ENCODE measurements at places on chromosomes 7 and 10. TPM values are rescaled to one million over a fixed set of nuclear protein-coding genes. Genes with fewer than 3 reads are reported as not detected.

DNA sequence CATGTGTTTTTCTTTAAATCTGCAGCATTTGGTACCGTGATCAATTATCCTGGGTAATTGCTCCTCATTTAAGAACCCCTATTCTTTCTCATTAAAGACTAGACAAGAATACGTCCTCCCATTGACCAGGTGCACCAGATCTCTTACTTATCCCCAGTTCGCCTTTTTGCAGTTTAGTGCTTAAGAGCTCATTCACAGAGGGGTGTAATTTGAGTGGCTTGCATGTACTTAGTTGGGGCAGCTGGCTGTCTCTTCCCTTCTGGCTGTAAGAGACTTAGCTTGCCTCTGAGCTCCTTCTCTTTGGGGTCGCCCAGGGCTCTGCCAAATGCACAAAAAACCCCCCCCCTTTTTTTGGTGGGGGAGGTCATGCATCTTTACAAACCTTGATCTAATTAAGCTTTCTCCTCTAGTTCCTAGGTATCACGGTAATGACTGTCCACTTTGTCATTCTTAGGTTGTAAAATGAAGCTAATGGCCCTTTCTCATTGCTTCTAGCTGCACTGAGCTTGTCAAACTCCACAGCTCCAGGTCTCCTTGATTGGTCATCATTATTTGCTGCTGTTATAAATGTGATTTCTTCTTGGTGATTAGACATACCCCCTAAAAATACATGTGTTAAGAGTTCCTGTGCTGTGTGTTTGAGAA, 26.3 kb downstream of the GAD2 start:
- H3K27ac ChIP-seq, result no peak overlapping the region
- no peaks in the 10 kb centered on the region for H3K4me1 ChIP-seq
- no peak for DNase-seq
- H3K27me3 ChIP-seq, result peaks cover 6% of the 10 kb centered on the region
- no peaks in the 10 kb centered on the region for H3K36me3 ChIP-seq

The C10orf53 gene
- 0.16 TPM for total RNA-seq

GRCh38 chr10:7618461-7618860, 48.3 kb downstream of the ITIH5 start:
- no peaks in the 10 kb centered on the region for H3K36me3 ChIP-seq
- no peaks in the 10 kb centered on the region for H3K4me1 ChIP-seq
- peaks cover 12% of the 10 kb centered on the region for H3K27me3 ChIP-seq

The MAD1L1 gene
- 55.0 TPM for total RNA-seq

The TUBB8 gene
- not detected for total RNA-seq

GRCh38 chr10:101238732-101239105, 9.5 kb upstream of the LBX1 start:
- no peak overlapping the region for H3K27ac ChIP-seq
- H3K36me3 ChIP-seq, result no peaks in the 10 kb centered on the region
- DNase-seq, result no peak
- peaks cover 64% of the 10 kb centered on the region for H3K27me3 ChIP-seq
- H3K4me1 ChIP-seq, result peaks cover 5% of the 10 kb centered on the region

The MLXIPL gene
- total RNA-seq, result not detected

GRCh38 chr10:123275136-123275564, 120.9 kb downstream of the BUB3 start:
- no peaks in the 10 kb centered on the region for H3K4me1 ChIP-seq
- H3K27me3 ChIP-seq, result peaks cover 20% of the 10 kb centered on the region
- no peak overlapping the region for H3K4me3 ChIP-seq
- no peak overlapping the region for H3K27ac ChIP-seq
- DNase-seq, result no peak

DNA sequence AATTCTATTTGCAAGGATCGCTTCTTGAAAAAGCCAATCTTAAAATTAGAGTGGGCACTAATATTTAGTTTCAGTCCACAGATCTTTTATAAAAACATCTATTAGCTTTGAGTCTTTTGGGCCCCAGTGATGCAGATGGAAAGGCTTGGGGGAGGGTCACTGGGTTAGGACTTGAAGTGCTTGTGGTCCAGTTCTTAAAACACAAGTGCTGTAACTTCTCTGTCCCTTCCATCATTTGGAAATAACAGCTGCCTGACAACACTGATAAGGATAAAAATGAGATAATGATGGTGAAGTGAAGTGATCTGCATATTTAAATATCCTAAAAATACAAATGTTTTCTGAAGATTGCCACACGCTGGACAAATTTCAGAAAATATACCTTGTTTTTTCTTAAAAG, 37.1 kb upstream of the ZRANB1 start:
- no peaks in the 10 kb centered on the region for H3K36me3 ChIP-seq
- no peak overlapping the region for H3K4me3 ChIP-seq
- H3K4me1 ChIP-seq, result peaks cover 2% of the 10 kb centered on the region

GRCh38 chr10:49080071-49080470, 35.3 kb downstream of the VSTM4 start:
- H3K4me1 ChIP-seq, result peaks cover 49% of the 10 kb centered on the region
- DNase-seq, result no peak
- H3K36me3 ChIP-seq, result no peaks in the 10 kb centered on the region
- peak overlapping the region; percentile 64 for H3K27ac ChIP-seq
- no peaks in the 10 kb centered on the region for H3K27me3 ChIP-seq
- H3K4me3 ChIP-seq, result no peak overlapping the region

DNA sequence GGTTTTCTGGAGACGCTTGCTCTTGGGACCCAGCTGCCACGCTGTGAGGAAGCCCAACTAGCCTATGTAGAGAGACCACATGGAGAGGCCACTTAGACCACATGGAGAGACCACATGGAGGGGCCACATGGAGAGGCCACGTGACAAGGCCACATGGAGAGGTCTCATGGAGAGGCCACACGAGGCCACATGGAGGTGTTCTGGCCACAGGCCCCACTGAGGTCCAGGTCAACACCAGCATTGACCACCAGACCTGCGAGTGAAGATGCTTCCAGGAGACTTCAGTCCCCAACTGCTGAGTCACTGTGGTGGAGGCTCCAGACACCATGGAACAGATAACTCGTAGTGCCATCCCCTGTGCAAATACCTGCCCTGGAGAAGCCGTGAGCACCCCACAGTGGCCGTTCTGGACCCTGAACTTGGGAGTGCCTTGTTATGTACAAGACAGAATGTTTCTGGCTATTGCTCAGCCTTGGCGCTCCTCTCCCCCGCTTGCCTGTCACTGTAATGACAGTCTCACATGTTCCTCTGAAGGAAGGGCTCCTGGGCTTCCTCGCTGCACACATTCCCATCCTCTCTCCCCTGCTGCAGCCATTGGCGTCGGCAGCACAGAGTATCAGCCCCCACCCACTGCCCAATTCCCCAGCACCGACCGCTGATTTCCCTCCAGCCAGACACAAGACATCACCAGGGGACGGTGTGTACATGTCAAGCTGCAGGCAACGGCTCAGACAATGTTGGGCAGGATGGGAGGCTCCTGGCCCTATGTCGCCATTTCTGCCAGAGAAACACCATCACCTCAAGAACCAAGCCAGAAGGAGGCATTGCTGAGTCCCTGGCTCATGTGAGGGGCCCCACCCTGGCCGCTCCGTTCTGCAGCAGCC, 49.0 kb upstream of the TNRC18 start:
- no peaks in the 10 kb centered on the region for H3K36me3 ChIP-seq
- H3K4me3 ChIP-seq, result no peak overlapping the region
- H3K4me1 ChIP-seq, result no peaks in the 10 kb centered on the region
- no peak overlapping the region for H3K27ac ChIP-seq

The CTAGE15 gene
- total RNA-seq, result 1.5 TPM

DNA sequence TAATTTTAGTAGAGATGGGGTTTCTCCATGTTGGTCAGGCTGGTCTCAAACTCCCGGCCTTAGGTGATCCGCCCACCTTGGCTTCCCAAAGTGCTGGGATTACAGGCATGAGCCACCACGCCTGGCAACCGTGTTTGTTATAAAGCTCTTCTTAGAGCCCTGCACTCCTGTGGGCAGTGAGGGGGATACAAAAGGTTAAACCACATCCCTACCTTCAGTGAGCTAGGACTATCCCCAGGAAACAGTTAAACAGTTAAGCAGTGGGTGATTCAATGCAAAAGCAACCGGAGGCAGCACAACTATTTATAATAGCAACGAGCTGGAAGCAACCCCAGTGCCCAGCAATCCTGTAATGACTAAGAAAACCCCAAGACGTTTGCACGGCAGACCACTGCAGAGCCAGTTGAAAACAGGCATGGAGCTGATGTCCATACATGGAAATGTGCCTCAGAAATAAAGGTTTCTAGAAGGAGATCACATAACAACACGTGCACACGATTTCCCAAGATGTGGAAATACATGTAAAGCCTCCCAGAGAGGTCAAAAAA, 107.2 kb upstream of the LYZL2 start:
- no peak overlapping the region for H3K4me3 ChIP-seq
- peaks cover 31% of the 10 kb centered on the region for H3K4me1 ChIP-seq
- H3K27me3 ChIP-seq, result no peaks in the 10 kb centered on the region
- peak overlapping the region; percentile 87 for H3K27ac ChIP-seq
- peak; percentile 32 for DNase-seq

- DNase-seq, result peak; percentile 18
- H3K4me3 ChIP-seq, result peak overlapping the region; percentile 61
- peaks cover 69% of the 10 kb centered on the region for H3K27me3 ChIP-seq
- no peak overlapping the region for H3K27ac ChIP-seq
- H3K4me1 ChIP-seq, result peaks cover 7% of the 10 kb centered on the region
These were observed 10.6 kb upstream of the GRB10 start for GRCh38 chr7:50793120-50793946.

GRCh38 chr7:2149672-2150444, 82.9 kb downstream of the MAD1L1 start:
- no peaks in the 10 kb centered on the region for H3K27me3 ChIP-seq
- no peaks in the 10 kb centered on the region for H3K36me3 ChIP-seq
- no peak for DNase-seq

The BAIAP2L1 gene
- total RNA-seq, result 1.9 TPM

DNA sequence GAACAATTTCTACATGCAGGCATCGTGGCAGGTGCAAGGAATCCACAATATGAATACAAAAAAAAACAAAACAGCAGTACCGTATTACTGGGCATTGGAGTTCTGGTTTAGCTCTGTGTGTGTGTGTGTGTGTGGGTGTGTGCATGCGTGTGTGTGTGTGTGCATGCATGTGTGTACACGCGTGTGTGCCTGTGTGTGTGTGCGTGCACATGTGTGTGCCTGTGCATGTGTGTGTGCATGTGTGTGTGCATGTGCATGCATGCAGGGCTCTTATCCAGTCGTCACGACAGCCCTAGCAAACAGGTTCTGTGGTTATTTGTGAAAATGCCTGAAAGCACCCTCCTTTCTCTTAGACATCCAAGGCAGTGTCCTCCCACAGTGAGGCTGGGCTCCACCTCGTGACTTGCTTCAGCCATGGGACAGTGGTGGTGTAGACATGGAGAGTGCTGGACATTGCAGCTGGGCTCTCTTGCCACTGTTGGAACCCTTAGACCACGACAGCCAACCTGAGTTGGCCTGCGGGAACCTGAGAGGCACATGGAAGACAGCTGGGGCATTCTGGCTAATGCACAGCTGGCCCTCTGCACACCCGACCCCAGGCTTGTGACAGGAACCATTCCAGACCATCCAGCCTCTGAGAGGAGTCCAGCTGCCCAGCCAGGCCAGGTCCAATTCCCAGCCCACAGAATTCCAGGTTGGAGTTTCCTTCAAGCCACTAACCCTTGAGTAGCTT, 173.4 kb upstream of the SHH start:
- H3K27ac ChIP-seq, result no peak overlapping the region
- peaks cover 4% of the 10 kb centered on the region for H3K27me3 ChIP-seq
- no peaks in the 10 kb centered on the region for H3K36me3 ChIP-seq
- no peak for DNase-seq
- H3K4me3 ChIP-seq, result no peak overlapping the region

GRCh38 chr10:15642095-15642494, 77.6 kb downstream of the ITGA8 start:
- H3K36me3 ChIP-seq, result no peaks in the 10 kb centered on the region
- no peak for DNase-seq
- no peaks in the 10 kb centered on the region for H3K4me1 ChIP-seq
- H3K27me3 ChIP-seq, result peaks cover 5% of the 10 kb centered on the region
- H3K27ac ChIP-seq, result no peak overlapping the region

DNA sequence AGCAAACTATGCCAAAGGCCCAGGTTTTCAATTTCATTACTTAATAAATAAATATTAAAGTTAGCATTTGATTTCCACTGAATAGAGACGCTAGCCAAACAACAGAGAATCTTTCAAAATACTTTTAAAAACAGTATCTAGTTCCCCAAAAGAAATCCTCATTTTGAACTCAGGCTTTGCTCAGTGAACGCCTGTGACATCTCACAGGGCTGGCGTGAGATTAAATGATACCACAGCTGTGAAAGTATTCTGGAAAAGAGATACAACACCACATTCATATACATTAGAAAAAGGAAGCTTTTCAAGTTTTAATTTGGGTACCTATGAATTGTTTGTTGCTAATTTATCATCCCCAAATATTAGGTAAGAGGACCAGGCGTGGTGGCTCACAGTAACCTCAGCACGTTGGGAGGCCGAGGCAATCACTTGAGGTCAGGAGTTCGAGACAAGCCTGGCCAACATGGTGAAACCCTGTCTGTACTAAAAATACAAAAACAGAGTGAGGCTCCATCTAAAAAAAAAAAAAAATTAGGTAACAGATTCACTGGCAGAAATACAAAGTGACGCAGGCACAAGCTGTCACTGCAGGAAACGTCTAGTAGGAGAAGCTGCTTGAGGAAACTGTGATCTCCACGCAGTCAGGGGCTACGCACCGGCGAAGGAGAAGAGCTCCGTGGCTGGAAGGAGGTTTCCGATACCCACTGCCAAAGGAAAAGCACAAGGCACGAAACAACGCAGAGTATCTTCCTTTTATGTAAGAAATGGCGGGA, 50.0 kb downstream of the AMZ1 start:
- no peak for DNase-seq
- H3K27ac ChIP-seq, result no peak overlapping the region
- no peak overlapping the region for H3K4me3 ChIP-seq
- no peaks in the 10 kb centered on the region for H3K27me3 ChIP-seq
- peaks cover 10% of the 10 kb centered on the region for H3K4me1 ChIP-seq

DNA sequence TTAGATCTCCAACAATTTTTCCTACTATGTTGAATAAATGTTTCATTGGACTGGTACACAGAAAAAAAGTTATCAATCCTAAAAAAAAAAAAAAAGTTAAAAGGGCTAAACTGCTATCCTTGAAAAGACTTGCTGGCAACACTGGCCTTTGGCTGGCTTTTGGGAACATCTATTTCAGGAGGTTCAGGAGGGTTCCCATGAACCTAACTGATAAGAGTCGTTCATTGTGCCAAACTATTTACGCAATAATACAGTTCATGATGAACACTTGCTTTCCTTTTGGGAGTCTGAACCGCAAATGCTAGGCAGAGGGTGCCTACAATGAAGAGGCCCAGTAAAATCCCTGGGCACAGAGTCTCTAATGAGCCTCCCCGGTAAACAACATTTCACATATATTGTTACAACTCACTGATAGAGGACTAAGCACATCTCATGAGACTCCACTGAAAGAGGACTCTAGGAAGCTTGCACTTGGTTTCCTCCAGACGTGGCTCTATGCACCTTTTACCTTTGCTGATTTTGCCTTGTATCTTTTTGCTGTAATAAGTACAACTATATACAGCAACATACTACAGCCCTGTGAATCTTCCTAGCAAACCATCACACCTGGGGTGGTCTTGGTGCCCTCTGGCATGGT, 45.0 kb downstream of the ZFAND4 start:
- no peak for DNase-seq
- no peaks in the 10 kb centered on the region for H3K4me1 ChIP-seq
- H3K4me3 ChIP-seq, result no peak overlapping the region

The SFMBT2 gene
- 27.7 TPM for total RNA-seq

GRCh38 chr10:118955531-118955930, 74.0 kb upstream of the NANOS1 start:
- peaks cover 9% of the 10 kb centered on the region for H3K27me3 ChIP-seq
- no peak overlapping the region for H3K4me3 ChIP-seq
- H3K27ac ChIP-seq, result no peak overlapping the region
- no peaks in the 10 kb centered on the region for H3K36me3 ChIP-seq
- H3K4me1 ChIP-seq, result no peaks in the 10 kb centered on the region

The AFAP1L2 gene
- 3.5 TPM for total RNA-seq
